Panc1 (cell line): ENCODE measurements at places on chromosomes 5 and 9.

- no peak for DNase-seq
These were observed 21.5 kb upstream of the GPR21 start for GRCh38 chr9:123011878-123012528.

DNA sequence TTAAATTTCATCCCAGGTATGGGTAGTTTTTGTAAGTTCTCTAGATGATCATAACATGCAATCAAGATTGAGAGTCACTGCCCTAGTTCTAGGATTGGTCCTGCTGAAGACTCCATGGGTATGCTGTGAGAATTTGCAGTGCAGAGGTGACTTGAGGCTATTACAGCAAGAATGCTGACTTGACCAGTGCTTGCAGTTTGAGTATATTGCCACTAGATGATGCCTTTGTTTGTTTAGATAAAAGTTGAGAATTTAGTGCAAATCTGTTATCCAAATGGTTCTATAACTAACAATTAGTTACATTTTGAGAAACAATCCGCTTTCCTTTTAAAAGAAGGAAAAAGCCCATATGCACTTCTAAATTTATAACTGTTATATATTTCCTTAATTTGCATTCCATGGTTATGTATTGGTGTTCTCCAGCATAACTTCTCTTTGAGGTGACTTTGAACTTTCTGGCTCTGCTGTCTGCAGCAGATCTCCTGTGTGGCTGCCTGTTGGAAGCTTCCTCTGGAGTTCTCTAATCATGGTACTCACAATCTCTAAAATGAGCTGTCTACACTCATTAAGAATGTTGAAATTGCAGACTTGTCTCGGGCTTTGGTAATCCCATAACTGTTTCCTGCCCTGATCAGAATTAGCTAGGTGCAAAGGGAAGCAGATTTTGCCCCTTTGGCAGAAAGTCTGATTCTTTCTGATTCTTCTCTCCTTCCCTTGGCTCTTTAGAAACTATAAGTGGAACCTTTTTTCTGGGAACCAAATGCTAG is 24.9 kb downstream of the MELK start:
- DNase-seq, result no peak

DNA sequence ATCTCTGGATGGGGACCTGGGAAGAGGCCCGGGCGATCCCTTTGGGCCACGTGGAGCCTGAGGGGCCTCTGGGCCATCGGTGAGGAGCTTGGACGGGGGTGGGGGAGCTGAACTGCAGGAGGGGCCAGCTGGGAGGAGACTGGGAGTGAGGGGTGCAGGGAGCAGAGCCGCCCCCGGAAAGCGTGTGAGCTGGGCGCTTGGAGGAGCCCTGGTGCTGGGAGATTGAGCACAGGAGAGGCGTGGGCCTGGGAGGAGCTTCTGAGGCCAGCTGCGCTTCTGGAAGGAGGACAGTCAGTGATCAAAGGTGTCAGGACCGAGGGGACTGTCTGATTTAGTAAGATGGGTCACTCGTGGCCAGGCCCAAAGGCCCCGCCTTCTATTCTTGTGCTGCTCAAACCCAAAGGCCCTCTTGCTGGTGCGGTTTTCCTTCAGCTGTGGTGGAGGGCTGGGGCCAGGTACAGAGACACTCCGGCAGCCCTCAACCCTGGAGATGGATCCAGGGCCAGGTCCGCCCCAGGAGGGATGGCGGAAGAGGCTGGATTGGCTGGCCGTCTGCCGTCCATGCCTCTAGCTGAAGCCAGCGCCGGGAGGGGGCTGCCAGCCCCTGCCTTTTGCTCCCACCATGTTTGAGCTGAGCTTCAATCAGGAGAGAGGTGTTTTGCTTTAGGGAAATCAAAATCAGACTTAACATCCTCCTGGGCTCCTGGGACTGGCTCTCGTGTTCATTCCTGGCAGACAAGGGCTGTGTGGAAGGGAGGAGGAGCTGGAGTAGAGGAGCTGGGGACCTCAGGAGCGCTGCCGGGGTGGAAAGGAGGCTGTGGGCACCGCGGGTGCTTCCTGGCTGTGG is 21.6 kb downstream of the NCS1 start:
- no peak for DNase-seq

DNA sequence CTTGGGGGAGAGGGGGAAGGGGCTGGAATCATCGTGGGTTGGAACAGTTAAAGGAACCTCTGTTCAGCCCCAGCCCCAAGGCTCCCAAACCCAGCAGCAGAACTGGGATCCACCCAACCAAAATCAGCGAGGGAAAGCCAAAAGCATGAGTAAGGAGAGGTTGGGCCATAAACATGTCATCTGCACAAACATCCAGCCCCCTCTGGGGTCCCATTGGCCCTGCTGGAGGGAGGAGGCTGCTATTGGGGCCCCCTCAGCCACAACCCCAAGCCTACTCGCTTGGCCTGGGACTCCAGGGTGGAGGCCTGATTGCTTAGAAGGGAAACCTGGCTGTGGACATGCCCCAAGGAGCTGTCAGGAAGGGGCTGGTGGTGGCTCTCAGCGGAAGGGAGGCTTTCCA is 154.9 kb downstream of the FGF18 start:
- DNase-seq, result no peak

DNA sequence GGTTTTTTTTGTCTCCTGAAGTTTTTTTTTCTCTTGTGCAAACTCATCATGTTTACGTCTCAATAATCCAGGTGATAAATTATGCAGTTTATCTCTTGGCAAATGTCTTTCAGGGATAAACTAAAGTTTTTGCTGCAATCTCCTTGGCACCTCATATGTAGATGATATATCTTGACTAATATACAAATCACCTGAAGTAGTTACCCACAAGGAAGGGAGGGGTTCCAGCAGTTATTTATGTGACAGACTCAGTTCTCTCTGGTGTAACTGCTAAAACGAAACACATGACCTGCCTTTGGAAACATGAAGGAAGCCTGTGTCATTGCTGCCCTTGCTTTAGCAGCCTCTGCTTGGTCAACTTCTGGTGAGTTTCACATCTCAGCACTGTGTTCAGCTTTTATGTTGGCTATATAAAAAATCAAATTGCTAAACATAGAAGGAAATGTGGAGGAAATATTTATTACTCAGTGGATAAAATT is 39.3 kb upstream of the KIAA1958 start:
- no peak for DNase-seq

GRCh38 chr9:32644698-32645097 is 9.2 kb upstream of the TAF1L start:
- no peak for DNase-seq

DNA sequence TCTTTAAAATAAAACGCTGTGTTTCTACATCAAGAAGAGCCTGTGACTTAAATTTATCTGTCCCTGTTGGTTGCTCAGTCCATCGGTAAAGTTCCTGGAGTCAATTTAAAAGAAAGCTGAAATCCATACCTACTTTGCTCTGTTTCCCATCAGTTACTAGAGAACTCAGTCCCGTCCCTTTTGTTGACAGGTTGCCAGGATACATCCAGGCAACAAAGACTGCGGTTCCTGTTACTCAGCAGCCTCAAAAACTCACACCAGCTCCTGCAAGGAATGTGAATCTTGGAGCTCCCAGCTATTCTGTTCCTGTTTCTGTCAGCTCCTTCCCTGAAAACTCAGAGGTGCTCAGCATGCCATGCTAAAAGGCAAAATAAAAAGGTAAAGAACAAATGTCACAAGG is at the start of gene ZNF474:
Gene ZNF474, plus strand, starts transcription at position 241 of the 400 bp plus-strand sequence. CDS start 22,445 bp downstream, outside the sequence.
- peak; percentile 55 for DNase-seq

DNA sequence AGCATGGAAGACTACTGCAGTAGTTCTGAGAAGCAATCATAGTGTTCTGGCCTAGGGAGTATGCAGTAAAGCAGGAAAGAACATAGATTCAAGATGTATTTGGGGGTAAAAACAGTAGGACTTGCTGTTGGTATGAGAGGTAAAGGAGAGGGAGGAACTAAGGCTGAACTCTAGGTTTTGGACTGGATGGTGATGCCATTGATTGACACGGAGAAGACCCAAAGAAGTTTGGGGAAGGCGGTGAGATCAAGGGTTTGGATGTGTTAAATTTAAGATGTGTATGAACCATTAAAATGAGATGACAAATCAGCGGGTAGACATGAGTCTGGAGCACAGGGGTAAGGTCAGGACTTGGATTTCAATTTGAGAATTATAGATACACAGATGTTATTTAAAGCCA is 2.0 kb upstream of the CDC37L1 start:
- no peak for DNase-seq

DNA sequence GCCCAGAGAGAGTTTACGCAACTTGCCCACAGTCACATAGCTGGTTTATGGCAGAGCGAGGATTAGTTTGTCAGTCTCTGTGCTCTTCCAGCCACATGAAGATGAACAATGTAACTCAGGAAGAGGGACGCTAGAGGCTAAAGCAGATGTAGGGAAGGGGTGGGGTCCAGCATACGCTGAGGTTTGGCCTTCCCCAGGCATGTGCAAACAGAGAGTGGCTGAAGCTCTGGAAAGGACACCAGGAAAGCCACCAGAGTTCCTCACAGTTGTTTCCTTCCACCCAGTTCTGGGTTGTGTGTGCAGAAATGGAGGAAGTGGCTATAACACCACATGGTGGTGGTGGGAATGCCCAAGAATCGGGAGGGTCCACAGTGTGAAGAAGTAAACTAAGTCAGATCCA is 60.0 kb downstream of the SNX18 start:
- no peak for DNase-seq

DNA sequence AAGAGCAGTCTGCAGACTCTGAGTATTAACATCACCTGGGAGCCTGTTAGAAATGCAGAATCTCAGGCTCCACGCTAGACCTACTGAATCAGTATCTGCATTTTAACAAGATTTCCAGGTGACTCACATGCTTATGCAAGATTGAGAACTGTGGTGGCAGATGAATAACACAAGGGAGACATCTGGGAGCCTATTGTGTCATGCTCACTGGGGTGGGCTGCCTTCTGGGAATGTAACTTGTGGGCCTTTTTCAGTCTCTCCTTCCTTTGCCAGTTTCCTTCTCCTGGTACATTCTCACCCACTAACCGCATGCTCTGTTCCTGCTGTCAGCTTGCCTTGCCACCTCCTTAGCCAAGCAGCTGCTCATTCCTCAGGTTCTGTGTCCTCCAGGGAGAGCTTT is 176.6 kb upstream of the C9orf72 start:
- no peak for DNase-seq

- DNase-seq, result no peak
These were observed 52.7 kb upstream of the ERCC6L2 start for GRCh38 chr9:95822583-95823431.

DNA sequence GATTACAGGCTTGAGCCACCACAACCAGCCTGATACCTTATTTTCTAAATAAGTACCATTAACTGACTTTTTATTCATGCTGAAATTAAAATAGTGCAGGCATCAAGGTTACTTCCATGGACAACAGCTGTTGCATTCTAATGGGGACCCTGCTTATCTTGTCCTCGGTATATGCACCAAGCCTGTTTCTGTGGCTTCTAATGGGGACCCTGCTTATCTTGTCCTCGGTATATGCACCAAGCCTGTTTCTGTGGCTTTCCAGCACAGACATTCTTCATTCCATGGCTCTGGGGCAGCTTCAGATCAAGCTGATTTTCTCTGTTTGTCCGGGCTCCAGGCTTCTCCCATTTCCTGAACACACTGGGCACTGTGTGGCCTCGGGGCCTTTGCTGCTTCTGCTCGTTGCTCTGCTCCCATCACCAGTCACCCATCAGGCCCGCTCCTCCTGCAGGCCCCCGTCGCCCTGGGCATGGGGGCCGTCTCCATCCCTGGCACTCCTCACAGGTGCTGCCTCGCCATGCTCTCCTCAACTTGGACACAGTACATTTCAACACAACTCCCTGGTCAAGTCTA is 30.7 kb downstream of the ZNF354A start:
- DNase-seq, result no peak

- no peak for DNase-seq
These were observed 5.8 kb upstream of the RAB14 start for GRCh38 chr9:121207371-121207940.

- no peak for DNase-seq
These were observed 130.9 kb downstream of the CCDC192 start for GRCh38 chr5:127834094-127834531.

DNA sequence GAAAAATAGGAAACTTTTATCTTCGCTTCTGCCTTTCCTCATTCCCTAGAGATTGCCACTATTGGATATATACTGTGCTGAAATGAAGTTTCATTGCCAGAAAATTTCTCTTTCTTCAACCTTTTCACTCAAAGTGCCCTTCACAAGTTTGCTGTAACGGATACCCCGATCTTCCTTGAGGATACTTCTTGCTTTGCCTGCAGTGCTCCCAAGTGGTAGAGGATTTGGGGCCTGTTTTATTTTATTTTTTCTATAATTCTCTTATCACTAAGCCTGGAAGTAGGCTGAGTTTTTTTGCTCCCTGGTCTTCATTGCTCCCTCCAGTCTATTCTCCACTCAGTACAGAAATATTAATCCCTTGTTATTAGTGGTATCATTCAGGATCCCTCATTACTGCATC is 481.4 kb upstream of the CDH18 start:
- DNase-seq, result no peak

GRCh38 chr5:94191604-94192003 is 426.8 kb downstream of the KIAA0825 start:
- DNase-seq, result no peak

- DNase-seq, result no peak
These were observed 78.0 kb upstream of the FBXL7 start for GRCh38 chr5:15421921-15422412.

DNA sequence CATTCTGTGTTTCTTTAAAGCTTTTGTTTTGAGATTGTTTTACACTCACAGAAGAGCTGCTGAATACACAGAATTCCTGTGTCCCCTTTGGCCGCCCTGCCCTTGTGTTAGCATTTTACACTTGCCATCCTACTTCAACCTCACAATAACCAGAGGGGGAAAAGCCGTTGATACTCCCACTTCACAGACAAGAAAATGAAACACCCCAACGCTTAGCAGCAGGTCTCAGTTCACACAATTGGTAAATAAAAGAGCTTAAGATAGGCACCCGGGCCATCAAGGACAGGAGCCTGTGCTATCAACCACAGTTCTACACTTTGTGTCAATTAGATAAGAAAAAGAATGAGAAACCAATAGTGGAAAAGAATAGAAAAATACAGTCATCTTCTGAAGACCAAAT is 178.0 kb downstream of the SYK start:
- DNase-seq, result no peak

GRCh38 chr9:112033237-112034215 is 136.9 kb downstream of the UGCG start:
- DNase-seq, result no peak
